ENCODE measurements at places on chromosomes 13 and 19.

GRCh38 chr13:82963226-82964099 is 918.8 kb downstream of the SLITRK1 start:
- no peak for DNase-seq

DNA sequence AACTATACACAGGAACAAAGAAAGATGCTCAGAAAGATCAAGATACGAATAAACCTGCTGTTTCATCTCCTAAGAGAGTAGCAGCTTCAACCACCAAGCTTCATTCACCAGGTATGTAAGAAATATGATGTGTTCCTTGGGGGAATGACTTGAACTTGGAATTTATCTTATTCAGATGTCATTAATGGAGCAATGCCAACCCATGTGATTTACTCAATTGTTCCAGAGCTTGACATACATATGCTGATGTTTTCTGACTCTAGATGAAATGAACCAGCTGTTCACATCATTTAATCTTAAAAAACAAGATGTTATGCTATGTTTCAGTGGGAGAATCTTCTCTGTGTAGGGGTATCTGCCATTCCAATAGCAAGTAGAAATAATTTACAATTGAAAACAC is 270.9 kb downstream of the SLC7A1 start:
- DNase-seq: no peak

DNA sequence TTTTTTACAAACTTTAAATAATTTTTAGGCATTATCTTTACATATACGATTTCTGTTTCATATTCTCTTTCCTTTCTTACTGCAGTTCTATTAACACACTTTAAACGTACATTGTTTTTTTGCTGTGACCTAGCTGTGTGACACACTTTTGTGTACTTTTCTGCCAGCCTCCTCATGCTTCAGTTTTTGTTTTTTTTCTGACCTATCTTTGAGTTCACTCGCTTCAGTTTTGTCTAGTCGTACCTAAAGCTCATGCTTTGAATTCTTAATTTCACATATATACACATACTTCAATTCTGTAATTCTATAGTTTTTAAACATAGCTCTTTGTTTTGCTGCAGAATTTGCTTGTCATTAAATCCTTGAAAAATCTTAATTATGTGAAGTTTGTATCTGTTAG is 150.4 kb downstream of the PDS5B start:
- DNase-seq: no peak

- no peak for DNase-seq
These were observed 841.1 kb upstream of the SLITRK5 start for GRCh38 chr13:86830046-86830445.

- no peak for DNase-seq
These were observed 14.3 kb downstream of the IGSF23 start for GRCh38 chr19:44627631-44628030.

- no peak for DNase-seq
These were observed 38.0 kb downstream of the NFIX start for GRCh38 chr19:13033244-13033643.

GRCh38 chr19:48171710-48172109 is 1.2 kb downstream of the ZSWIM9 start:
- DNase-seq: no peak

- no peak for DNase-seq
These were observed 8.2 kb downstream of the SLC1A6 start for GRCh38 chr19:14971474-14971873.

DNA sequence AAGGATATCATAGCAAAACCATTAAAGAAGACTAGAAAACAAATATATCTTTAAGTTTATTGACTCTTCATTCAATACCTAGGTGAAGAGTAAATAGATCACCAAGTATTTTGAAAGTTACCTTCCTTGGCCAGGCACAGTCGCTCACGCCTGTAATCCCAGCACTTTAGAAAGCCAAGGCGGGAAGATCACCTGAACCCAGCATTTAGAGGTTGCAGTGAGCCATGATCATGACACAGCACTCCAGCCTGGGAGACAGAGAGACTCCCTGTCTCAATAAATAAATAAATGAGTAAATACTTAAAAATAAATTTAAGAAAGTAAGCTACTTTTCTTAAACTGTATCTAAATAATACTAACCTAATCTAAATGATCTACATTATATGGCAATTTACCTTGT is 8.9 kb upstream of the WBP4 start:
- DNase-seq: no peak
